ENCODE measurements at places on chromosomes 4 and X. TPM values are rescaled to one million over a fixed set of nuclear protein-coding genes. Genes with fewer than 3 reads are reported as not detected.

- DNase-seq = no peak
Observed at GRCh38 chr4:55154933-55155332, 29.5 kb upstream of the KDR start.

GRCh38 chr4:184347251-184348239 is 126.8 kb downstream of the IRF2 start:
- no peak for DNase-seq

DNA sequence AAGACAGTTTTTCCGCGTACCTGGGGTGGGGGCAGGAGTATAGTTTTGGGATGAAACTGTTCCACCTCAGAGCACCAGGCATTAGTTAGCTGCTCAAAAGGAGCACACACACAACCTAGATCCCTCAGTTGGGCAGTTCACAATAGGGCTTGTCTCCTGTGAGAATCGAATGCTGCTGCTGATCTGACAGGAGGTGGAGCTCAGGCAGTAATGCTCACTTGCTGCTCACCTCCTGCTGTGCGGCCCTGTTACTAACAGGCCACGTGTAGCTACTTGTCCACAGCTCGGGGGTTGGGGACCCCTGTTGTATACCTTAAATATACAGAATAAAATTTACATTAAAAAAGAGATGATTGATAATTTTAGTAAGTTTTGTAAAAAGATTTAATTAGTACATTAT is 191.5 kb downstream of the SLC7A11 start:
- no peak for DNase-seq

DNA sequence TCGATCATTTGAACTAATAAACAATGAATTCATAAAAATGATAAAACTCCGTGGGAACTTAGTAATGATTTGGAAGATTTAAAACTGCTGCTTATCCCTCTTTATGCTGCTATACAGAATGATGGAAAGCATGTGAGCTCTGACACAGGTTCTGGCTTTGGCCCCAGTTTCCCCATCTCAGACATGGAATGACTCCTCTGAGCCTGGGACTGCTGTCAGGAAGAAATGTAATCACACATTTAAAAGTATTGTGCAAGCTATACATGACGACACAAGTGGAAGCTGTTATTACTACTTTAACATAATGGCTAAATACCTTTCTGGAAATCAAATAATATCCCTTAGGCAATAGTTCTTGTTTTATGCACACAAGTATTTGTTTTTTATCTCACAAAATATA is 161.7 kb downstream of the DCHS2 start:
- no peak for DNase-seq

- no peak for DNase-seq
Observed at GRCh38 chrX:3435057-3435456, 88.6 kb upstream of the MXRA5 start.

GRCh38 chr4:83138946-83139345 is 24.4 kb upstream of the PLAC8 start:
- no peak for DNase-seq

- DNase-seq = no peak
Observed at GRCh38 chr4:147096667-147097604, 151.3 kb upstream of the TTC29 start.

DNA sequence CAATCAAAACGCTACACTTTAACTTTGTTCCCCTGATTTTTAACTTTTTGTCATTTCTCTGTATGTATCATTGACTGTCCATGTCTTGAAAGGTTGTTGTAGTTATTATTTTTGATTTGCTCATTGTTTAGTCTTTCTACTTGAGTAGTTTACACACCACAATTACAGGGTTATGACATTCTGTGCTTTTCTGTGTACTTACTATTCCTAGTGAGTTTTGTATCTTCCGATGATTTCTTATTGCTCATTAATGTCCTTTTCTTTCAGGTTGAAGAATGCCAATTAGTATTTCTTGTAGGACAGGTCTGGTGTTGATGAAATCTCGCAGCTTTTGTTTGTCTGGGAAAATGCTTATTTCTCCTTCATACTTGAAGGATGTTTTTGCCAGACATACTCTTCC is 89.2 kb upstream of the SH3RF1 start:
- DNase-seq = no peak

DNA sequence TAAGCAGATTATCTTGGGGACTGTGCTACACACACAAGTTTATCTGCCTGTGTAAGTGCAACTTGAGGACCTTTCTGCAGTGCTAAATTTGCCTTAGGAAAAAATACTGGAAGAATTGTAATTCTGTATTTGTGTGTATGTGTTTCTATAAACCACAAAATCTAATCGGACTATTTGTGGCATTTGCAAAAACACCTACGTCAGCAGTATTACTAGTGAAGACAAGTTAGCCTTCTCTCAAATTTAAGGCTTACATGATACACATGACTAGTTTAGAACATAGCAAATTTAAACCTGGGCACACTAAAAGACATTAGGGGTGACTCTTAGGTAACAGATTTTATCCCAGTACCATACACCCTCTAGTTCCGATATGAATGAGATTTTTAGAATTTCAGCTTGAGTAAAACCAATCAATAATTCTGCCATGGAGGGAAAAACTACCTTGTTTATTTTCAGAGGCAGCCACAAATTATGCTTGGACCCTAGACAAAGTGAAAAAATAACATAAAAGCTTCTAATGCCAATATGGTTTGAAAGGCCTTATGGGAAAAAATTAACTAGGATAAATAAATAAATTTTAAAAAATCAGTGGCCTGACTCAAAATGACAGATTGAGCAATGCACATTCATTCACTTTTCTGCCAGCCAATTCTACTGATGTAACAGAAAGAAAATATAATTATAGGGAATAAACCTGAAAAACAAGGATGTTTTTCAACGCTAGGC is 176.4 kb downstream of the SNCA start:
- no peak for DNase-seq

GRCh38 chr4:6235901-6236640 is 33.6 kb upstream of the WFS1 start:
- DNase-seq = no peak

- DNase-seq = no peak
Observed at GRCh38 chr4:4754641-4755040, 104.8 kb upstream of the MSX1 start.

Gene NXT2
- total RNA-seq = 10.3 TPM

Gene CFP
- total RNA-seq = 2.3 TPM

Gene TMSB15B
- 8.6 TPM for total RNA-seq

Gene ZCCHC18
- 0.76 TPM for total RNA-seq

Gene GABRG1
- not detected for total RNA-seq

Gene TMEM156
- total RNA-seq = 29.4 TPM

Gene HHIP
- total RNA-seq = not detected

Gene PHEX
- total RNA-seq = 12.8 TPM

Gene NAP1L3
- total RNA-seq = 0.70 TPM

Gene ANXA3
- 9.2 TPM for total RNA-seq

Gene SAGE1
- not detected for total RNA-seq

Gene ATP8A1
- total RNA-seq = 18.2 TPM

Gene BMPR1B
- not detected for total RNA-seq

Gene BRS3
- not detected for total RNA-seq
